ENCODE measurements at places on chromosomes 1 and 21.

GRCh38 chr1:150149271-150150132, at the start of gene PLEKHO1:
Gene PLEKHO1 (plus strand): TSS chr1:150149916. CDS start chr1:150150258, 342 bp downstream.
- DNase-seq: peak; percentile 64

DNA sequence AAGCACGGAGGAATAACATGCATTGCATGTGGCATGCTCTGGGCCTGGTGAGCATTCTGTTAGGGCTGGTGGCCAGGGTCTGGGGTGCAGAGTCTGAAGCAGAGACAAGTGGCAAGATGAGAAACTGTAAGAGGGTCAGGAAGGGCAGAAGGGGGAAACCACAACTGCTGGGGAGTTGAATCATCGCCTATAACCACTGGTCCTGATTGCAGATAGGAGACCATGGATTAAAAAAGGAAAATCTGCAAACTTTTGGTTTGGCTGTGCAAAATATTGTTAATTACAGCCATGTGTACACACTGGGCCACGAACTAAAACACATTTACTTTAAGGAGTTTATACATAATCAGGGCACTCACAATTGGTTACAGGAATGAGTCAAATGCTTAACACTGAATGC, 76.6 kb downstream of the TGFBR3 start:
- DNase-seq: no peak

DNA sequence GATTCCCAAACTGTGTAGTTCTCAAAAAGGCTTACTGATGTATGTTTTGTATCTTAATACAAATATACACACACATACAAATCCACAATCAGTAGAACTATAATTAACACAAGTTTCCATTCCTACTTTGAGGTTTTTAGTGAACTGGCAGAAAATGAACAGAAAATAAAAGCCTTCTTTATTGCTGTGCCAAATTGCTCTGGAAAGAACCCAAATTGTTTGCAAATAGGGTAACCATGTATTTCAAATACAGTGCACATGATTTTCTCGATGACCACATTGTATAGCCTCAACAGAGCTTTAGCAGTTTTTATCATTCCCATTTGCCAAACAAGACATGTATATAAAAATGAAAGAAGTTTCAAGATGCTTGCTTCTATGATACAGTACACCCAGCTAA, 173.3 kb downstream of the COL24A1 start:
- no peak for DNase-seq

- DNase-seq: no peak
Measured at GRCh38 chr1:52072291-52072690, 16.2 kb downstream of the BTF3L4 start.

DNA sequence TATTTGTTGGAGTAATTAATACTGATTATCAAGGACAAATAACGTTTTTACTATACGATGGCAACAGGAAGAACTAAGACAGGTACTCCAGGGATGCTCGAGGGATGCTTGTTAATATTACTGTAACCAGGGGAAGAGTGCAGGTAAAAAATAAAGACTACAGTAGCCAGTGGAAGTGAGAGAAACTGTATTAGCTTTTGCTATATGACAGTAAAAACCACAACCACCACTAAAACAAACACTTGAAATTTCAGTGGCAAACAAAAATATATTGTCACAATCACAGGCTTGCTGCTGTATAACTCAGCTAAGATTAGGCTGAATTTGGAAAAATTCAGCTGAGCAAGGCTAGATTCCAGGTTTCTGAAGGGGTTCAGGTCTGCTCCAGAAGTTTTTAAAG, 812.6 kb upstream of the ADGRL4 start:
- no peak for DNase-seq

GRCh38 chr1:114219172-114219868, 65.7 kb upstream of the SYT6 start:
- no peak for DNase-seq

- no peak for DNase-seq
Measured at GRCh38 chr1:158105352-158106095, 75.2 kb upstream of the CD1D start.

DNA sequence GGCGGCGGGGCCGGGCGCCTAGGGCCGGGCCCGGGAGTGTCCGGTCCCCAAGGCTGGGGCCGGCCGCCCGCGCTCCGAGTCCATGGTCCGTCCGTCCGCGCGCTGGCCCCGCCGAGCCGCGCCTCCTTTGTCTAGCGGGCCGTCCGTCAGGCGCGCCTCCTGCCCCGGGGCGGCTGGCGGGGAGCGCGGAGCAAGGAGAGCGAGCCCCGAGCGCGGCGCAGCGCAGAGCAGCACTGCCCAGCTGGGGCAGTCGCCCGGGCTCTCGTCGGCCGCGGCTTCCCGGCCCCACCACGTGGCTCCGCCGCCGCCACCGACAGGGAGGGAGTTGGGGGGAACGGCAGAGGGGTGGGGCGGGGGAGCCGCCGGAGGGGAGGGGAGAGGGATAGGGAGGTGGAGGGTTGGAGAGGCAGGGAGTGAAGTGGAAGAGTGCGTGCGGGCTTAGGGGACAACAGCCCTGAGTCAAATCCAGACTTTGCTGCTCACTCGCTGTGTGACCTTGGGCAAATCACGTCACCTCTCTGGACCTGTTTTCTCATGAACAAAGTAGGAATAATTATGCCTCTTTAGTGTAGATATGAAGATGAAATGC, at the start of gene NKAIN1:
TSS of gene NKAIN1 (minus strand) at position 235 of the 589 bp plus-strand sequence. CDS start 340 bp downstream, outside the sequence.
- DNase-seq: peak; percentile 48

GRCh38 chr1:26768755-26769154, 19.0 kb upstream of the PIGV start:
- peak; percentile 24 for DNase-seq

DNA sequence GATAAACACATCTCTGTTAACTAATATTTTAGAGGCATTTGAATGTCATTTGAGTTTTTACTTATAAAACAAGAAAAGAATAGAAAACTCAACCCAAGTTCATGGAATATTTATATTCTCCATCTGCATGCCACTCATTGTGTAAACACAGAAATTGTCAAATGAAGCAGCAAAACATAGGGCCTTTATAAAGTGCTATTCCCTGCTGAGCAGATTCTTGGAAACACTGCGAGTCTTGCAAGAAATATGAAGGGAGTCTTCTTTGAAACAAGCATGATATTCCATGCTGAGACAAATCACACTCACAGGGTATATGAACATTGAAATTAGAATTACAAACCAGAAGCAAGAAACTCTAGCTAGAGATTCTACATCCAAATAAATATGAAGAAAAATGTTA, 655.8 kb downstream of the BRINP3 start:
- DNase-seq: no peak

GRCh38 chr1:163864207-163864606, 542.5 kb downstream of the NUF2 start:
- no peak for DNase-seq

DNA sequence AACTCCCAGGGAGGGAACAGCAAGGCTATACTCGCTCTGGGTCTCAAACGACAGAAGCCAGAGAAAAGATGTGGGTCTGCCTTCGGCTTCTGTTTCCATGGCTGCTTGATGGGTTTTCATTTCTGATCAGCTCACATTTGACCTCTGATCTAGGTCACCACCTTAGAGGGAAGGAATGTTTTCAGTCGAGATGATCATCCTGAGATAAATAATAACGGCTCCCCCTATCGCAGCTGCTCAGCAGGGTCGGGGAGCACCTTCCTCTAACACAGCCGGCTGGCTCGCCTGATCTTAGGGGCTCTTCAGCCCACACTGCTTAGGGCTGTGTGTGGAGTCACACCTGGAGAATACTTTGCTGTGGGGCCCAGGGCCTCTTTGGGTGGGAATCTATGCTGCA, 53.1 kb upstream of the ZNF648 start:
- no peak for DNase-seq

DNA sequence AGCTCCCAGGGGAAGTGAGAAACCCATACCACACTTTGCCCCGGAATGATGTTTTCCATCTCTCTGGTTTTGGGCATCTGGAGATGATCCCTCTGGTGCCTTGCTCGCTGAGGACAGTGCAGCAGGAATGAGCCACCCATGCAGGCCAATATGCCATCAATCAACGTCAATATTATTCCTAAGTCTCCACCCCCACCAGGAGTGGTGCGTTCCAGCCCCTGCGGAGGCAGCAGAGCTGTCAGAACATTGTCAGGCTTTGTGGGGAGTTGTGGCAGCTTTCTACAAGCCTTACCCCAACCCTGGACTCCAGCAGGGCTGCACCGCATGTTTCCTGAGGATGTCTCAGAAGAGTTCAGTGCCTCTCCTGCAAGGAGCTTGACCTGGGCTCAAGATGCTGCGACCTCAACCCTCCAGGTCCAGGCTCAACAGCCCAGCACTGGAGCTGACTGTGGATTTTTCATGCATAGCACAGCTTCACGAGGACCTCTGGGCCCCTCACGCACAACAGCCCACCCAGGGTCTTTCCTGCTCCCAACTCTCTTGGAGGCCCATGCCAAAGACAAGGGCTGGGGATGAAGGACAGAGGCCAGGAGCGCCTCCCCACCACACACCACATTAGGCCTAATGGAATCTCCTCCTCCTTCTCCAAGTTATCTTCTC, 67.5 kb downstream of the PSMG1 start:
- no peak for DNase-seq

DNA sequence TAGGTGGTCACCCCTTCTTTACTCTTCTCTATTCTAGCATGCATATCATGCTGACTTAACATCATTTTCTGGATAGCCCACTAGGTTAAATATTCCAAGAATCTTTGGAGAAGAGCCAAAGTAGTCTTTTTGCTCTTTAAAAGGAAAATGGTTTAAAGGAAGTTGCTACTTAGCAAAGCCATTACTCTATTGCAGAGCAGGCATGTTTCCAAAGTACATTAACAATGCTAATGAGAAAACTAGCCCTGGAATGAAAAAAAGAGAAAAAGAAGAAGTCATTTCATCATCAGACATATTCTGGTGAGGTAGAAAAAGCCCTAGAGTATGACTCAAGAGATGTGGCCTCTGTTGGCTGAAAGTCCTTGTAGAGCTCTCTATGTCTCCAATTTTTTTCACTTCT, 74.0 kb downstream of the NUF2 start:
- no peak for DNase-seq

- DNase-seq: no peak
Measured at GRCh38 chr1:66681686-66682085, 70.6 kb upstream of the DYNLT5 start.

DNA sequence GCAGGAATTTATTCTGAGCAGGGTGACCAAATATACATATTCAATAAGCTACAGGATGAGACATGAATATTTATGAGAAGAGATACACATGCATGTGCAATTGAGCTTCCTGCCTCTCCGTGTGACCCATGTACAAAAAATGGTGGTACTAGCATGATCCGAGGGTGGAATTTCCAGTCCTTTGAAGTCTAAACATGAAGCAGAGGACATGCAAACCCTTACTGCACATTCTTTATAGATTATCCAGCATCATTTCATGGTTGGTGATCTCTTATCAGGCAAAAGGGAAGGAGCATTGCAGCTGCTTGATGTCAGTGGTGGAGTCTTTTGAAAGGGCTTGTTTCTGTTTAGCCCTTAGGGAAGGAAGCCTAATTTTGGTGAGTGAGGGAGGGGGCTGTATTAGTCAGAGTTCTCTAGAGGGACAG, 448.6 kb downstream of the SETD4 start:
- no peak for DNase-seq

- no peak for DNase-seq
Measured at GRCh38 chr1:41715441-41716095, 203.2 kb downstream of the HIVEP3 start.

DNA sequence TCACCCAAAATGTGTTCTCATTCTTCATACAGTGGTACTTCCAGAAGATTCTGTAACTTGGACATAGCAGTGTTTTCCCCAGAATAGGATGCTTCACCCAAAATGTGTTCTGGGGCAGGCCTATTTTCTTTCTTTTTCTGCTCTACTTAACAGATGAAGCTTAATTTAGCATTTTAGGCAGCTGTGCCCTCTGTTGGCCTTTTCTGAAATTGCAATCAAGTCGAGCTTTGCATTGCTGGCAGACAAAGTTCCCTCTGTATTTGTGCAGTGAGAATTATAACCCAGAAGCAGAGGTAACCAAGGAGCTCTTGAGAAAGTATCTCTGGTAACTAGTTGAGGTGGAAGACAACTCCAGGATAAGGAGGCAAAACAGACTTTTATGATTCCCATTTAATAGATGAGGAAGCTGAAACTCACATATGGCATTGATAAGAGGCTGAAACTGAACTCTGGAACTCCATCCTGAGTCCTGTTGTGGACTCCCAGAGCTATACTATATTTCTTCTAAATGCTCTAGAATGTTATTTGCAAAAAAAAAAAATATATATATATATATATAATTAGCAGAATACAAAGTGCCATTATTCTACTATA, 50.3 kb upstream of the L1TD1 start:
- peak; percentile 16 for DNase-seq

GRCh38 chr1:39729030-39729429, 9.7 kb upstream of the PPIE start:
- DNase-seq: no peak

DNA sequence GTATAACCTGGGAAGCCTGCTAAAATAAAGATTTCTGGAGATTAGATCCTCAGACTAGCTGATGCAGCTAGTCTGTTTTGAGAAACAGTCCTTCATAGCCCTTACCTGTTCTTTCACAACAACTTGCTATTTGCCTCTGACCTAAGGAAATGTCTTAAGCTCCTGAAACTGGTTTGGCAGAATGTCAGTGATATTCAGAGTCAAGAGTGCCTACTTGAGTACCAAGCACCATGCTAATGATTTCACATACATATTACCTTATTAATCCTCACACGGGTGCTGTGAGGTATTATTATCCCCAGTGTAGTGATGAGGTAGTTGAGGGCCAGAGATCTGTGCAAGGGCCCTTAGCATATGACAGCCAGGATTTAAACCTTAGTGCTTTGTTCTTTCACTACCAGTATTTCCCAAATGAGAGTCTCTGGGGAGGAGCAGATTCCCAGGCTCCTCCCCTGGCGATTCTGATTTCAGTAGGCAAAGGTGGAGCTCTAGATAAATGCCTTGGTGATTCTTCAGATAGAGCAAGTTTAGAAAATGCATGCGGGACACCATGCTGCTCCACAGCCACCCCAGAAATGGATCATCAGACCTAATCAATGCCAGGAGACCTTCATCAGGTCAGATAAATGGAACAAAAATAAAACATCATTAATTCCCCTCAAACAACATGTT, 47.4 kb upstream of the WNT2B start:
- DNase-seq: no peak

- DNase-seq: no peak
Measured at GRCh38 chr1:218357211-218357892, 12.2 kb downstream of the TGFB2 start.

DNA sequence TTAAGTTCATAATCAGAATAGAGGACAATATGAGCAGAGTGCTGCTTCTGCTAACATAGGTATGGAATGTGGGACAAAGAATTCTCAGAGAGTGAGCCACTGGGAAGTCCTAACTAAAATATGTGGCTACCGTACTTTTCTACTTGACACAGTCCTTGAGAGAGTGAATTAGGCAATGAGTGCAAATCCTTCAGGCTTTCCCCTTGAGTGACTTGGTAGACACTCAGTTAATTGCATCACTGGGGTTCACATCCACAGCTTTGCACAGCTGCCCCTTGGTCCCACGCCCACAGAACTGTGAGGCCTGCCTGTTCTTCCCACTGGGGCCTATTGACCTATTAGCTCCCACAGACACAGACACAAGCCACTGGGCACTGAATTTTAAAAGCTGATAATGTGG, 40.5 kb upstream of the PAXBP1 start:
- no peak for DNase-seq

GRCh38 chr1:230327892-230328284, 98.2 kb downstream of the PGBD5 start:
- no peak for DNase-seq

Data from NCI-H2171 (cell line).